ENCODE measurements at places on chromosomes 2 and 18.

DNA sequence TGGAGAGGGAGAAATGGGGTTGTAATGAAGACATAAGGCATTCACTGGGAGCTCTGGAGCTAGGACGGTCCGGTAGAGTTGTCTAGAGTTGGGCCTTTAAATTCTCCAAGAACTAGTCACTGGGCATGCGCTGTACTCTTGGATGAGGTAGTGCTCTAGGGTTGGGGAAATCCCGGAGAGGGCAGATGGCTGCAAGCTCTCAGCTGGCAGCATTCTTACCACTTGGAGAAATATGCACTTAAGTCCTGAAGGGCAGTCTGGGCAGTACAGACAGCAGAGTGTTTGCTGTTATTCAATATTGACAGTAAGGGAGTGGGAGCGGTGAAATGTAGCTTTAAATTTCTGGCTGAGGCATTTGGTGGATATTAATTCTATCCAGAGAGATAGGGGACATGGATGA lies 214.6 kb downstream of the RDH14 start:
- H3K27me3 ChIP-seq, result no peaks in the 10 kb centered on the region
- no peak overlapping the region for H3K27ac ChIP-seq
- H3K4me3 ChIP-seq, result no peak overlapping the region
- H3K36me3 ChIP-seq, result no peaks in the 10 kb centered on the region

DNA sequence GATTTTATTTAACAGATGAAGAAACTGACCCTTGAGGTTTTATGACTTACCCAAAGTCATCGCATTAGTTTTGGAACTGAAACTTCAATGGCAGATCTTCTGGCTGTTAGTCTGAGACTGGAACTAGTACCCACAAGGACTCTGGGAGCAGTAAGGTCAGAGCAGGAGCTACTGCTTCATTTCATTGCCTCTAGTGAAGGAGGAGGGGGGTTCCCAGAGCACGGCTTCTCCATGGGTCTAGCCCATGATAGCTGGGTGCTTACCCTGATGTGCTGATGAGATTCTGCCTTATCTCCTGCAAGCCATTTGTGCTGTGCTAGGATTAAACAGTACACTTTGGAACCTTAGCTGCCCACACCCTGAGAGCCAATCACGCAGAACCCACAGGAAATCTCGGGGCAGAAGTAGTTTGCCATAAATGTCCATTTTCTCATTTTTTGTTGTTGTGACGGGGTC lies 5.4 kb upstream of the RNASEH1 start:
- H3K27me3 ChIP-seq, result no peaks in the 10 kb centered on the region
- no peaks in the 10 kb centered on the region for H3K36me3 ChIP-seq
- no peak for DNase-seq
- no peak overlapping the region for H3K27ac ChIP-seq
- H3K4me3 ChIP-seq, result no peak overlapping the region

- H3K36me3 ChIP-seq, result no peaks in the 10 kb centered on the region
- no peaks in the 10 kb centered on the region for H3K27me3 ChIP-seq
- H3K27ac ChIP-seq, result no peak overlapping the region
- H3K4me1 ChIP-seq, result no peaks in the 10 kb centered on the region
Measured at GRCh38 chr2:3073704-3074103, 303.9 kb downstream of the EIPR1 start.

DNA sequence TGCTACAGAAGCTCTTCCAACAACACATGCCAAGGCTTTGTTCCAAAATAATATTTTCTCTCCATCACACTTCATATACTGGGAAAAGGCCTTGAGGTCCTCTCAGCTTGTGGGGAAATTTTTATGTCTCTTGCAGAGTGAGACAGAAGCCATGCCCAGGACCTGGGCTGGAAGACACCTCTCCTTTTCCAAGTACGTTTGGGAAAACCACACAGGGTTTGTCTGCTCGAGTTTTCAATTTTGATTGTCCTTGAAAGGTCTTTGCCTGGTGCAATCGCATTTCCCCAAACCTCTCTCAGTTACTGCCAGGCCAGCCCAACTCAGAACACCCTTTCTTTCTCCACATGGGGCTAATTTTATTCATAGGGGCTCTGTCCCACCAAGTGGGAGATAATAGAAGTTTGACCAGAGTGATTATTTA lies 272.2 kb downstream of the OSR1 start:
- H3K27me3 ChIP-seq, result no peaks in the 10 kb centered on the region
- no peaks in the 10 kb centered on the region for H3K4me1 ChIP-seq
- no peak for DNase-seq
- no peak overlapping the region for H3K27ac ChIP-seq

GRCh38 chr2:145091967-145092366 lies 572.0 kb upstream of the ZEB2 start:
- no peak overlapping the region for H3K27ac ChIP-seq
- no peaks in the 10 kb centered on the region for H3K4me1 ChIP-seq
- no peaks in the 10 kb centered on the region for H3K36me3 ChIP-seq
- H3K4me3 ChIP-seq, result no peak overlapping the region
- DNase-seq, result no peak

GRCh38 chr2:99395589-99396130 lies 58.5 kb downstream of the EIF5B start:
- H3K36me3 ChIP-seq, result peaks cover 46% of the 10 kb centered on the region
- H3K27me3 ChIP-seq, result no peaks in the 10 kb centered on the region
- no peak overlapping the region for H3K27ac ChIP-seq
- H3K4me3 ChIP-seq, result no peak overlapping the region

DNA sequence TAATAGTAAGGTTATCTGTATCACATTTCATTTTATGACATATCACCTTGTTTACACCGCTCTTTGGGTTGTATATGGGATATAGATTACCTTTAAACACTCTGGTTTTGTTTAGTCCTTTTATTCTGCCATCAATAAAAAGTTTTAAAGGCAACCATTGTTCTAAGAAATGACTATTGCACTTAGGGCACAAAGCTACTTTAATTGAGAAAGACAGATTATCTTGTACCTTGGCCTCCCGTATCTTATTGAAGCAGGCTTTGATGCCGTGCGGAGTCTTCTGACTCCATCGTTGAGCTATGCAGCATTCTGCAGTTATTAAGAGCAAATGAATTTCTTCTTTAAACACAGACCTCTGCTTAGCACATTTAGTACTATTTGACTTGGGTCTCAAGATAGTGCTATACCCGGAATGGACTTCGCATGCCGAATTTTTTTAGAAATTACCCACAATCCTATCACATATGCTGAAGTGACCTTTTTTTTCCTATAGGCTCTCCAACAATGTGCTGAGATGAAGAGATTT lies 16.7 kb downstream of the PKDCC start:
- peaks cover 19% of the 10 kb centered on the region for H3K4me1 ChIP-seq
- H3K4me3 ChIP-seq, result no peak overlapping the region
- no peaks in the 10 kb centered on the region for H3K27me3 ChIP-seq
- no peaks in the 10 kb centered on the region for H3K36me3 ChIP-seq

DNA sequence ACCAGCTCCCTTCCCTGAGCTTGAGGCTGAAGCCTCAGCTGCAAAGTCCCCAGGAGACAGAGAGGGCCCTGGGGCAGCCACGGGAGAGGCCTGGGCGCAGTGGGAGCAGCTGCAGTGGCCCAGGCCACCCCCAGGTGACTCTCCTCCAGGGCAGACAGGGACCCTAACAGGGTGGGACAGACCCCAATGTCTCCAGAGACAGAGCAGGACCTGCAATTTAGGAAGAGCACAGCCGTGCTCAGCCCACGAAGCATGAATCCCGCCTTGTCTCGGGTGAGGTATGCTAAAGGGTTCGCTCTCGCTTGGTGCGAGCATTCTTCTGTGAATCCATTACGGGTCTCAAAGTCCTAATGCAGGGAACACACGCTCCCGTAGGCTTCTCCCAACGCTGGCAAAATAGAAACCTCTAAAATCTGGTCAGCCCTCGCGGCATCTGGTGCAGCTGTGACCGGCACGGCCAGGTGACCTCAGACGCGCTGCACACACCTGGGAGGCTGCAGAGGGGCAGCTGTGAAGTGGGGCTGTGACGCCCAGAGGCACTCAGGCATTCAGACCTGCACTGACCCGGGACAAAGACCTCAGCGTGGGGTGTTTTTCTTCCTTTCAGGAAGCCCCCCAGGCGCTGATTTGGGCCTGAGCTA lies 12.6 kb downstream of the MBP start:
- no peaks in the 10 kb centered on the region for H3K36me3 ChIP-seq
- H3K4me3 ChIP-seq, result no peak overlapping the region
- no peaks in the 10 kb centered on the region for H3K27me3 ChIP-seq
- H3K4me1 ChIP-seq, result peaks cover 45% of the 10 kb centered on the region
- no peak for DNase-seq
- no peak overlapping the region for H3K27ac ChIP-seq

- no peak for DNase-seq
- no peak overlapping the region for H3K4me3 ChIP-seq
- no peaks in the 10 kb centered on the region for H3K4me1 ChIP-seq
Measured at GRCh38 chr18:77969972-77970371, 720.3 kb downstream of the GALR1 start.

- H3K27ac ChIP-seq, result no peak overlapping the region
- H3K4me3 ChIP-seq, result no peak overlapping the region
- DNase-seq, result no peak
- no peaks in the 10 kb centered on the region for H3K27me3 ChIP-seq
Measured at GRCh38 chr2:12824351-12824777, 107.6 kb downstream of the TRIB2 start.

- DNase-seq, result no peak
- H3K36me3 ChIP-seq, result no peaks in the 10 kb centered on the region
- H3K27me3 ChIP-seq, result no peaks in the 10 kb centered on the region
- no peak overlapping the region for H3K27ac ChIP-seq
- H3K4me1 ChIP-seq, result no peaks in the 10 kb centered on the region
Measured at GRCh38 chr2:66121946-66122345, 313.0 kb upstream of the MEIS1 start.

DNA sequence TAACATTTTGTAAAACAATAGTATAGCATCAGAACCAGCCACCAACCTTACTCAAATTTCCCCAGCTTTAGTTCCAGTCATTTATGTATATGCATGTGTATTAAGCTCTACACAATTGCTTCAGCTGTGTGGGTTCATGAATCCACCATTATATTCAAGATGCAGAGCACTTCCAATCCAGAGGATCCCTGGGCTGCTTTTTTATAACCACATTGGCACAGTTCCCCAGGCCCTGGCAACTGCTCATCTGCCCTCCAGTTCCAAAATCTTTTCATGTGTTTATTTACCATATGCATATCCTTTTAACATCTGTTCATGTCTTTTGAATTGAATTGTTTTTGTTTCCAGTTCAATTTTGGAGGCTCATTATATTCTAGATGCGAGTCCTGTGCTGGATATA lies 482.9 kb upstream of the HS6ST1 start:
- DNase-seq, result no peak
- H3K36me3 ChIP-seq, result no peaks in the 10 kb centered on the region
- H3K4me1 ChIP-seq, result no peaks in the 10 kb centered on the region
- H3K27ac ChIP-seq, result no peak overlapping the region
- H3K27me3 ChIP-seq, result no peaks in the 10 kb centered on the region

DNA sequence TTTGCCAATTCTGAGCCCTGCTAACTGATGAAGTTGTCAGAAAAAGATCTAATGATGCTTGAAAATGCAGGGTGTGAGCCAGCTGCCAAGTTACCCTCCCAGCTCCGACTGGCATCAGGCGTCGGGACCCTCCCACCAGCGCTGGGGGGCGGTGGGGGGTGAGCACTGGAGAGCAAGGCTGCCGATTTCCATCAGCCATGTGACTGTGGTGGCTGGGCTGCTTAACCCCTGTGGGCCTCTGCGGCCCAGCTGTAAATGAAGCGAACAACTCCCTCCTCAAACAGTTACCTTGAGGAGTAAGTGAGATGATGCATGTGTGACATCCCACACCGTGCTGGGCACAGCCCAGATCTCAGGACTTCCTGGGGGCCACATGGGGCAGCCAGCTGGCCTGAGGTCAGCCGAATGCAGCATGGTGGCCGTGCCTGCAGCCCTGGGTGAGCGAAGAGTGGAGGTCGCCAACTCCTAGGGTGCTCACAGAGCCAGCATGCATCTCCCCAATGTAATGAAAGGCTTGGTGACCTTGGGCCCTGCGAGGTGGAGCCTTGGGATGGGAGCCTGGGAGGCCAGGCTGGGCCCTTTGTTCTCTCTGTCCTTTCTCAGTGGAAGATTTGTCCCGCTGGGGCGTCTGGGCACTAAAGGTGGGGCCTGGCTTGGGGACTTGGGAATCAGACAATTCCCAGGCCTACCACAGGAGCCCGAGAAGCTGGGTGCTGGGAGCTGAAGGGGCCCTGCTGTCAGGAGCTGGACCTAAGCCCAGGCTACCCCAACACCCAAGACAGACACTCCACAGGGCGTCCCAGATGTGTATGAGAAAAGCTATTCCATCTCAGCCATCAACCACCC lies 25.1 kb downstream of the CIB4 start:
- no peak overlapping the region for H3K4me3 ChIP-seq
- H3K36me3 ChIP-seq, result no peaks in the 10 kb centered on the region
- H3K4me1 ChIP-seq, result peaks cover 11% of the 10 kb centered on the region

DNA sequence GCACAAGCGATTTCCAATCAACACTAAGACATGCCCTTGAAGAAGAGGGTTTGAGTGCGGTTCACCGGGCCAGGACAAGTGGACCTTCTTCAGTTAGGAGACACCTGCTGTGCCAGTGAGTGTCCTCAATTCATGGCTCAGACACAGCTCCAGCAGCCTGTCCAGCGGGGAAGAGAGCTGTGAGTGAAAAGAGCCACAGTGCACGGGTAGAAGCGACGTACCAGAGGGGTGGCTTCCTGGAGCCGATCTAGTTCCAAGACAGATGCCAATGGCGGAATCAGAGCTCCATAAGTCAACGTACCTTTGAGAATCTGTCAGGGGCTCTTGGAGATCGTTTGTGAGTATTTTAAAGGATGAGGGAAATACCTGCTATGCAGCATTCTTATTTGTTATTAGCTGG lies 119.9 kb upstream of the SALL3 start:
- H3K36me3 ChIP-seq, result no peaks in the 10 kb centered on the region
- H3K4me3 ChIP-seq, result no peak overlapping the region

DNA sequence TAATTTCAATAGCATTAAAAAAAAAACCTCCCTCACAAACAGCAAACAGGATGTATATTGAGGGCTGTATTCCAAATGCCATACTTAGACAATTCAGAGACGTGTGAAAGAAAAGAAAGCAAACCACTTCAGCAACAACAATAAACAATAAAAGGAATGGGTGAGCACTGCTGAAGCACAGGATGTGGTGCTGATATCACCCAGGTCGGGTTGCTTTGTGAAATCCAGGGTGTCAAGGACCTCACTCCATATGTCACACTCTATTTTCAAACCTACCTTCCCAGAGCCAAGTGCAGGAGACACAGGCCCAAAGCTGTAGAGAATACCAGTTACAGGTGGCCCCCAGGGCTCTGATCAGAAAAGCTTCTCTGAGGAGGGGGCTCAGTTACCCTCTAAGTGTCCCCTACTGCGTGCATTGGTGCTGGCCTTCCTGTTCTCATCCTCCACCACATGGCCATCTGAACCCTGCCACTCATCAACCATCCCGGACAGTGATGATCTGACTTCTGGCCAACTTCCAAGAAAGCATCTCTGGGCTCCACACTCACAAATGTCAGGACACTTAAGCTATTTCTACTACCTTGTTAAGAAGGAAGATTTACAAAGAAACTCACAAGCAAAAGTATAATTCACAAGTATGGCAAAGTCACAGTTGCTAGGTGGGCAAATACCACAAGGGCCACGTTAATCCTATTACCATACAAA lies 363.0 kb downstream of the SS18 start:
- H3K27ac ChIP-seq, result no peak overlapping the region
- DNase-seq, result no peak
- H3K36me3 ChIP-seq, result no peaks in the 10 kb centered on the region
- no peaks in the 10 kb centered on the region for H3K4me1 ChIP-seq

Measured in body of pancreas (tissue), 4 donors.